ENCODE measurements at places on chromosomes 12 and 14.

DNA sequence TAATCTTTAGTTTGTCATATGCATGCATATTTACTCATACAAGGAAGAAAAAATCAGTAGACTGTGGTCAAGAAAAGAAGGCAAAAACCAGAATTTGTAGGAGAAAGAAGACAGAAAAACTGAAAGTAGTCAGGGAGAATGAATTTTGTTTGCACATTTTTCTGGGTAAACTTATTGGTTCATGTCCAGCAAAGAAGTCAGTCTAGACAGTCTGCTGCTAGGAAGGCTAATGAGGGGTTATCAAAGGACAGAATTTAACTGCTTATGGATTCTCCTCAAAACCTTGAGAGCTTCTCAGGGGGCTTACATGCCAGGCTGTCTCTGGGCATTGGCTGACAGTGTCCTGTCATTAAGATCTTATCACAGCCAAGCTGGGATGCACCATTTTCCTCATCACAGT, 293.9 kb downstream of the RPAP3 start:
- DNase-seq: no peak

DNA sequence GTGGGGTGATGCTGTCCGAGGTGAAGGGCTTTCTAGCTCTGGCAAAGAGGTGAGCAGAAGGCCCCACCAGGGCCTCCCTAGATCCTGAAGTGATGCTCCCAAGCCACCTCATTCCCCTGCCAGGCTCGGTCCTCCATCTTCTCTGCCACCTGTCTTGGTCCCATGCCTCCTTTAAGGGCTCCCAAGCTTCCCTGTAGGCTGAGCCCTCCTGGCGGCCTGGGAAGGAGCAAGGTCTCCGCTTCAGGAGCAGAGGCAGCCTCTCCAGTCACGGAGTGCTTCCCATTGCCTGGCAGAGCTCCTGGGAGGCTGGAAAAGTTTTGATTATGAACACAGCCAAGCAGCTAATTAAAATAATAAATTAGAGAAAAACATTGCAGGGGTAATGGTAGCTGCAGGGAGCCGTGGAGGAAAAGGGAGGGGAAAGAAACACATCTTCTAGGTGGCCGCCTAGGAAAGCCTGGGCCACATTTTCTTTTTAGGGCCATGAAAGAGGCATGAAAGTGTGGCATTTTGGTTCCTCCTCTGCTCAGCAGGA, 160.0 kb upstream of the PRMT8 start:
- DNase-seq: no peak

DNA sequence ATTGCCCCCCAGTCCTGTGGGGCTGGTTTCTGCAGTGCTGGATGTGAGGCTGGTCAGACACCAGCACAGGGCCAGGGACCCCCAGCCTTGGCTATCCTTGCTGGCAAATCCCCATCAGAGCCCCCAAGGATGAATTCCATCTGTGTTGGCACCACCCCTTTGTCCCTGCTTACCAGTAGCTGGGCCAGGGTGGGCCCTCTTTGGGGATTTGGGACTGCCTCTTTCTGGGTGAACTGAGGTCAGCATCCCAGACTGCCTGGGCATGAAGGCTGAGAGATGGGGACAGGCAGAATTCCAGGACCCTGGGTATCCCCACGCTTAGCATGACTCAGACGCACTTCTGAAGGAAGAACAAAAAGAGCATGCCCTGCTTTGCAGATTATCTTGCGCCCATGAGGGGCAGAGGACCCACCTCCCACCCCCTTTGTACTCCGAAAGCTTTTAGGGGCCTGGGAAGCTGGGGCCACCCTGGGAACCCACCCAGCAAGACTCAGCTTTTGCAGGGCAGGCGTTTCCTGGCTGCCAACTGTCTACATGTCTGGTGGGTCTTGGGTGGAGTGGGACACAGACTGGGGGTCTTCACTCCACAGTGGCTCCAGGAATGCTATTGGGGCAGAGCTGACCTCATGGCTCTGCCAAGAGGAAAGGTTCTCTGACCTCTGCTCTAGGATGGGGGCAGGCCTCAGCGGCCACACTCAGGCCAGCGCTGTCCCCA, 26.8 kb downstream of the RFLNA start:
- no peak for DNase-seq

DNA sequence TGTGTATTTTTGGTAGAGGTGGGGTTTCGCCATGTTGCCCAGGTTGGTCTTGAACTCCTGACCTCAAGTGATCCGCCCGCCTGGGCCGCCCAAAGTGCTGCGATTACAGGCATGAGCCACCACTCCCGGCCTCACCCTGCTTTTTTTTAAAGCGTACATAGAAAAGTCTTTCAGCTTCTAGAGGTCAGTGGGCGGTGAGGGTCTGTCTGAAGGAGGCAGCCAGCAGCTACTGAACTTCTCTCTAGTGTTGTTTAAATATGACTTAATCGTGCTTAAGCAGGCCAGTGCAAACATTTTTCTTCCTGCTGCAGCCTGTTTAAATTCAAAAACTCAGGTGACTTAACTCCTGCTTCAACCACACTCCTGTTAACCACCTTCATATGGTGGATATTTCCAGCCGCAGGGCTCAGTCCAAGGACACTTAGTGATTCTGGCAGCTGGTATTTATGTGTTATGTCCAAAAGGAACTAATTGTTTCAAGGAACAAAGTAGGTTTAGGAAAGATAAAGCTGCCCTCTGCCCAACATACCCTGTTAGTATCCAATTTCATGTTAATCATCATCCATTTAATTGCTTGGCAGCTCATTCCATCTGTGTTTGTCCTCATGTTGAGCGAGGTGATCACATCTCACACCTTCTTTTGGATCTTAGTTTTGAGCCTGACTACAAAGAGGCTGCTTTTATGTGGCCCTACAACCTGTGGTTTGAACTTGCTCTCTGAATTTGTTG, 2.0 kb downstream of the PRKAB1 start:
- no peak for DNase-seq

GRCh38 chr14:69241577-69241976, 18.4 kb upstream of the GALNT16 start:
- DNase-seq: no peak

DNA sequence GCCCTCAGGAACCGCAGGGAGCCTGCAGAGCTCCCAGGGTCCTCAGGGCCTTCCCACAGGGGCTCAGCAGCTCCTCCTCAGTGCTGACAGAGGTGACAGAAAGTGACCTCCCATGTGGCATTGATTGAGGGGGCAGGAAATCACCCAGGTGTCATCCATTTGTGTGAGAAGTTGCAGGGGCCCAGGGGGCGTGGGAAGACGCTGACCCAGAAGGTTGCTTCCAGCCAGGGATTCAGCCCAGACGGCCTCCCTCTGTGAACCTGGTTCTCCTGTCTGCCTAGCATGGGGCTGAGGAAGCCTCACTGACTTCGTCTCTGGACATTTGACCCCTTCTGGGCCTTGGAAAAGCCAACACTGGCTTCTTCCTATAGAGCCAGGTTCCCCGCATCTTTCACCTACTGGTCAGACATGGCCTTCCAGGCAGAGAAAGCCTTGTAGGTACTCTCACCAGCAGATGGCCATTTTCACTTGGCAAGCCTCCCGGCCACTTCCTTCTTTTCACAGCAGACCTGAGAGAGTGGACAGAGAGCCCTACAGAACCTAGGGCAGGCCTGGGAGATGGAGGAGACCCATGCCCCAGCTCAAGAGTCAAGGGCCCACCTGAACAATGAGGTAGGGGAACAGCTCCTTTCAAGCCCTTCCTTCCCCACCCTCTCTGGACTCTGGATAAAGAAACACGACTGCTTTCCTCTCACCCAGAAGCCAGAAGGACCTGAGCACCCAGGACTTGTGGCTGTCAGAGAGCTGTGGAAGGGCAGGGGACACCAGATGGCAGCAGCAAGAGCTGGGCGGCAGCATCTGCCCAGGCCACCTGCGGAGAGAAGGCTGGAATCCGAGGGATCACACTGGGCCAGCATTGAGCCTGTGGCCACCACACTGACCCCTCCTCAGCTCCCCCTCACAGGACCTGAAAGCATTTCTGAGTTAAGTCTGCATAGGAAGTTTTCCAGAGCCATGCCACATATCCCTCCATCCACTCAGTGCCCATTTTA, 377.8 kb downstream of the DPF3 start:
- no peak for DNase-seq

- DNase-seq: no peak
Measured at GRCh38 chr12:47273191-47273626, 193.4 kb upstream of the AMIGO2 start.

GRCh38 chr12:31029468-31029867, 44.2 kb upstream of the DDX11 start:
- DNase-seq: no peak

GRCh38 chr12:127911291-127911690, 355.7 kb upstream of the TMEM132C start:
- no peak for DNase-seq

GRCh38 chr14:50728836-50729235, 60.7 kb upstream of the SAV1 start:
- DNase-seq: no peak

DNA sequence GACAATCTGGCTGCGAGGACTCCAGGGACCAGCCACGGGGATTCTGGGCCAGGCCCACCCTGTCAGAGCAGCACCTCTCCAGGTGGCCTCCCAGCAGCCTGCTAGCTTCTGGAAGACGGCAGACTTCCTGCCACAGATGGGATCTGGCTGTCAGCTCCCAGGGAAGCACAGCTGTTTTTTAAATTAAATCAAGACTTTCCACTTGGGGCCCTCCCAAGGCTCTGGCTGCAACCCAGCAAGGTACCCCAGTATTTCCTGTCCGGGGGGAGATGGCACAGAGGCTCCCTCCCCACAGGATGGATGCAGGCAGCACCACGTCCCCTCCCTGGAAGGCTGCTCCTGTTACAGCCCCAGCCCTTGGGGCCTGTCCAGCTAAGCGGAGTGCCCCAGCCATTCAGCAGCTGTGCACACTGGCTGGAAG, 56.9 kb downstream of the ACTN1 start:
- no peak for DNase-seq

GRCh38 chr14:95460647-95461478, 55.6 kb downstream of the SYNE3 start:
- peak; percentile 21 for DNase-seq

GRCh38 chr14:96617635-96618034, 115.5 kb downstream of the PAPOLA start:
- no peak for DNase-seq

- no peak for DNase-seq
Measured at GRCh38 chr12:100553936-100554335, 19.5 kb upstream of the GAS2L3 start.

GRCh38 chr12:45887544-45887943, 102.8 kb downstream of the SCAF11 start:
- DNase-seq: no peak

All from caudate nucleus (tissue), 63 donors.